ENCODE measurements at places on chromosomes 7 and 10.
A peak's percentile ranks its signal among the peaks of the same experiment; 100 is the strongest.

DNA sequence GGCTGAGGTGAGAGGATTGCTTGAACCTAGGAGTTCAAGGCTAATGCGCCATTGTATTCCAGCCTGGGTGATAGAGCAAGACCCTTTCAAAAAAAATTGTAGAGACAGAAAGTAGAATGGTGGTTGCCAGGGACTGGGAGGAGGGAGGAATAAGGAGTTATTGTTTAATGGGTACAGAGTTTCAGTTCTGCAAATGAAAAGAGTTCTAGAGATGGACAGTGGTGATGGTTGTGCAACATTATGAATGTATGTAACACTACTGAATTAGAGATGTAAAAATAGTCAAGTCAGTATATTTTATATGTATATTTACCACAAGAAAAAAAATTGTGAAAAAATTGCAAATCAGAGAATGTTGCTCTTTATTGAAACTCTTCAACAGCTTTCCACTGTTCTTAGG lies 266.5 kb upstream of the NPY start:
- DNase-seq = no peak

GRCh38 chr7:81926-82756 lies 110.2 kb upstream of the FAM20C start:
- DNase-seq = no peak

GRCh38 chr10:80544316-80544953 lies 6.7 kb downstream of the SH2D4B start:
- DNase-seq = no peak

GRCh38 chr10:21744223-21744622 lies 210.2 kb downstream of the MLLT10 start:
- no peak for DNase-seq

DNA sequence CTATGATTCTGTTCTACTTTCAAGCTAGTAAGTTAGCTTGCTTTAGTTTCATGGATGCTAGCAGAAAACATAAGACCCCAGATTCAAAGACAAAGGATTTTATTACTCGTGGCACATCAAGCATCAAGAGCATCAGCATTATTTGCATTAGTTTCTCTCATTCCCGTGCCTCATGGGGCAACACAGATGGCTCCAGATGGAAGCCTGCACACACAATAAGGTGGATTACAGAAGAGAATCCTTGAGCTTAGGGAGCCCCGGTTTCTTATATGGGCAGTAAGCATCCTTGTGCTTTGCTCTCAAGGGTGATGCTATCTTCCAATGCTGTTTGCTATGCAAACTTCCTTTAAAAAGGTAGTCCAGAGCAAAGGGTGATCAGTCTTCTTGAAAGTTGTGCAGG lies 10.7 kb upstream of the CAPZA2 start:
- no peak for DNase-seq

- no peak for DNase-seq
These were observed 111.0 kb downstream of the LRRTM3 start for GRCh38 chr10:67036808-67037207.

- no peak for DNase-seq
These were observed 73.4 kb downstream of the LRRC4 start for GRCh38 chr7:127957886-127958285.

DNA sequence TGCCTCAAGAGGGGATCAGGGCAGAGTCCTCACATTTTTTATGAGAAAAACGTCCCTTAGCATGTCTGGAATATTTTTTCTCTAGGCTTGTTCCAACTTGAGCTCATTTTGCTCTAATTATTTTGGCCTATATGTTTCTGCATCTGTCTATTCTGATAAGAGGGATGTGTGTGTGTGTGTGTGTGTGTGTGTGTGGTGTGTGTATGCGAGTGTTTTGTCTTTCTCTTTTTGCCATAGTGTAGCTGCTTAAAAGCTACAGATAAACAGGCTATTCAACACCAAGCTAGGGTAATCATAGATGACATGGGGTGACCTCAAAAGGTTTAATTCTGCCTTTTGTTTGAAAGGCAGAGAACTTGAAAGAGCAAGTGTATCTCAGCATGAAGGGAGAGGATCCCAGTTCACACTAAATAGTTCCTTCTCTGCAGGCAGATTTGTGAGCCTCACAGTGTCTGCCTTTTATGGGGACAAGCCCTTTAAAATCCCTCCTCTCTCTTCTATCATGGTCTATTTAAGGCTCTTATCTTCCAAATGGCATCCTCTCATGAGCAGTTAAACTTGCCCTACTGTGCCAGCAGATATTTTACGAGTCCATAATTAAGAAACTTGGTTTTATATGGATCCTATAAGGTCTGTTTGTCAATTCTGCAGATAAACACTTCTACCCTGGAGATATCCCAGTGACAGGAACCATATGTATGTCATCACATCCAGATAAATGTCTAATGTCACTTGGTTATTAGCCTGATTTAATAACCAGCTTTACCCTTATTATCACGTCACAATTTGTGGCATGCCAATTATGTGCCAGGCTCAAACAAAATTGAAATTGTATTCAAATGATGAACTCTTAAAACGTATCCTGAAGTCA lies 202.9 kb upstream of the MTPN start:
- no peak for DNase-seq

- DNase-seq = no peak
These were observed 11.0 kb downstream of the CROT start for GRCh38 chr7:87356448-87356847.

GRCh38 chr7:22660732-22661131 lies 66.3 kb upstream of the IL6 start:
- DNase-seq = no peak

DNA sequence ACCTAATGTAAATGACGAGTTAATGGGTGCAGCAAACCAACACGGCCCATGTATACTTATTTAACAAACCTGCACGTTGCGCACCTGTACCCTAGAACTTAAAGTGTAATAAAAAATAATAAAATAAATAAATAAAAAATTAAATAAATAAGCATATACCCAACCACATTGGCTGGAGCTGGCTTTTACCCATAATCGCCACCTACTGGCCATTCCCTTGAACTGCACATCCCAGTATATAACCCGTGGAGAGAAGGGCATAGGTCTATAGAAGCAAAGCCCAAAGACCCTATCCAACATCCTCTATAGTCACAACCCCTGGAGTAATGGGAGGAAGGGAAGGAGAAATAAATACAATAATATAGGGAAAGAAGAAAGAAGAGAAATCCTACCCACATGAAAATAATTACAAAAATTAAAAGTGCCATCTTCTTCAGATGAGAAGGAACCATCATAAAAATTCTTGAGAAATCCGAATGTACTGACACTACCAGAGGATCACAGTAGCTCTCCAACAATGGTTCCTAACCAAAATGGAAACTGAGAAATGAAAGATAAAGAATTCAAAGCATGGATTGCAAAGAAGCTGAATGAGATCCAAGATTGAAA lies 65.6 kb downstream of the TWIST1 start:
- no peak for DNase-seq

- no peak for DNase-seq
These were observed 393.0 kb downstream of the PHTF2 start for GRCh38 chr7:78191475-78192079.

DNA sequence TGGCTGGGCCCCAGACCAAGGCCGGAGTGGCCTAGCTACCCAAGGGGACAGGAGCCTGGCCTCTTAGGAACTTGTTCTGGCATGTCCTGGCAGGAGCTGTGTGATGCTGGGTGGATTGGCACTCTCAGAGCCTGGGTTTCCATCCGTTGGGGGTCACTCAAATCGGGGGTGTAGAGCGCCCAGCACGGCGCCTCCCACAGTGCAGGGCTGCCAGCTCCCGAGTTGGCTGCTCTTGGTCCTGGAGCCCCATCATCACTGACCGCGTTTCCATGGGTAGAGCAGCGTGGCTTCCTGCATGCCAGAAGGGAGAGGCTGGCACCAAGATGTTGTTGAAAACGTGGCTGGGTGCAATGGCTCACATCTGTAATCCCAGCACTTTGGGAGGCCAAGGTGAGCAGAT lies 70.3 kb downstream of the UNCX start:
- DNase-seq = no peak

- no peak for DNase-seq
These were observed 435.4 kb downstream of the KIF20B start for GRCh38 chr10:90136731-90137316.

- no peak for DNase-seq
These were observed 434.2 kb upstream of the MKI67 start for GRCh38 chr10:128560406-128560805.

DNA sequence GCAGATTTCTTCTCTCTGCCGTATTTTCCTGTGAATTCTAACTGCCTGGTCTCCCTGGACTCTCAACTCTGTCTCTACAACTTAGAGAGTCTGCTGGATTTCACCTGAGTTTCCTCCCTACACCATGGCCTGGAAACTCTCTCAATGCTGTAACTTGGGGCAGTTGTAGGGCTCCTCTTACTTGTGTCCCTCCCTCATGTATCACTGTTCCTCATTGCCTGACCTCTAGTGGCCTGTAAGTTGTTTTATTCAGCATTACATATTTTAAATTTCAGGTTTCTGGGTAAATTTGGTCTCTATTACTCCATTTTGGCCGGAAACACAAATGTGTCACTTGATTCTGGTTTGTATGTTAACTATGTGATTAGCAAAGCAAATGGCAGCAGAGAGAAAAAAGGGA lies 70.9 kb downstream of the DYNC1I1 start:
- no peak for DNase-seq

GRCh38 chr7:43456200-43456599 lies 126.7 kb upstream of the STK17A start:
- peak; percentile 13 for DNase-seq

GRCh38 chr7:156651474-156651873 lies 10.9 kb downstream of the RNF32 start:
- DNase-seq = no peak

DNA sequence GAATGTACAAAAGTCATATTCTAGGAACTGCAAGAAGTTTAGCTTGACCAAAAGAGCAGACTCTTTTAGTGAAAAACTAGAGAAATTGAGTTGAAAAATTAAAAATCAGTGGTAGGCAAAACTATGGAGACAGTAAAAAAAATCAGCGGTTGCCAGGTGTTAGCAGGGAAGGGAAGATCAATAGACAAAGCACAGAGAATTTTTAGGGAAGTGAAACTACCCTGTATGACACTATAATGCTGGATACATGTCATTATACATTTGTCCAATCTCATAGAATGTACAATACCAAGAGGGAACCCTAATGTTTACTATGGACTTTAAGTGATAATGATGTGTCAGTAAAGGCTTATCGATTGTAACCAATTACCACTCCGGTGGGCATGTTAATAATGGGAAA lies 761.9 kb downstream of the MAGI2 start:
- DNase-seq = no peak

- DNase-seq = no peak
These were observed 35.0 kb downstream of the DNAJC12 start for GRCh38 chr10:67802767-67803538.

DNA sequence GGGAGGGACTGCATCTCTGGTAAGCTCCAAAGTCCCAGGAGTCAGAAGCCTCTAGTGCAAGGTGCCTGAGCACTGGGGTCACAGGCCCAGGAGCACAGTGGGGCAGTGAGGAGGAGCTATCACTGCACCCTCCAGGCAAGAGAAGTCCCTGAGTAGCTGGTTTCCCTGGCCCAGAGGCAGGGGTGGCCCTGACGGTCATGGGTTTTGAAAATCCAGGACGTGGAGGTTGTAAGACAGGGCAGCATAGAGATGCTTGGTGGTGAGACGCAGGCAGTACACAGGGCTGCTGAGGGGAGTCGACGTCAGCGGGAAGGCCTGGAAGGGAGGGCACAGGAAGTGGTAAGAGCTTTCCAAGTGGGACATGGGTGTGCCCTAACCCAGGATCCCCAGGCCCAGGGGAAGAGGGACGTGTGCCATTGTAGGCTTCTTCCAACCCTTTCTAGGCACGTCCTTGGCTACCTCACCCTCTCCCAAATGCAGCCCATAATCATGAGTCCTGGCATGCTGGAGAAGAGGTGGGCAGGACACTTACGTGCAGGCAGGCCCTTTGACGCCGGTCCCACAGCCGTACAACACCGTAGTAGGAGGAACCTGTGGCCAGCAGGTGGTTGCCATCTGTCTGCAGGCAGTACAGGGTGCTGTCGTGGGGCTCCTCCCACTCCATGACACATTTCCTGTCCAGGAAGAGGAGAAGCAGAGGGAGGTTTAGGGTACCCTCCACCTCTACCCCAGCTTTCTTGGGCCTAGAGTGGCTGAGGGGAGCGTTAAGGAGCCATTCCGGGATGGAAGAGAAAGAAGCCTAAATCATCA lies 23.2 kb downstream of the DPCD start:
- DNase-seq = no peak

GRCh38 chr10:97913614-97914013 lies 64.0 kb downstream of the GOLGA7B start:
- no peak for DNase-seq

- DNase-seq = no peak
These were observed 378.8 kb upstream of the ETV1 start for GRCh38 chr7:14368285-14368684.

- no peak for DNase-seq
These were observed 6.0 kb downstream of the ALOX5 start for GRCh38 chr10:45379891-45380540.

GRCh38 chr10:132591166-132591971 lies 53.8 kb downstream of the INPP5A start:
- no peak for DNase-seq

DNA sequence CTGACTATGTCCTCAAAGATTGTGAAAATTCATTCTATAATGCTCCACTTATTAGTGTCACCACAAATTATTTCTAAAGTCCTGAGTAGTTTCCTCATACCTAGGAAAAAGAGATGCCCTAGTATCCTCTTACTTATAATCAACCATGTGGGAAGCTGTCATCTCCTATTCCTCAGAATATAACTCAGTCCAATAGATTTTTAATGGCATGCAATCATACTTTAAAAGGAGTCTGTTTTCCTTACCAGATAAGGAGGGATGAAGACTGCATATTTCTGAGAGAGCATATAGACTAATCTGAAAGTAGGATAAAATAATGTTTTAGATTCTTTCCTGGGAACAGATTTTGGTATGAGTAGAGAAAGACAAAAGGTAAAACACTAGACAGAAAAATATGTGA lies 727.7 kb upstream of the GRM3 start:
- no peak for DNase-seq

DNA sequence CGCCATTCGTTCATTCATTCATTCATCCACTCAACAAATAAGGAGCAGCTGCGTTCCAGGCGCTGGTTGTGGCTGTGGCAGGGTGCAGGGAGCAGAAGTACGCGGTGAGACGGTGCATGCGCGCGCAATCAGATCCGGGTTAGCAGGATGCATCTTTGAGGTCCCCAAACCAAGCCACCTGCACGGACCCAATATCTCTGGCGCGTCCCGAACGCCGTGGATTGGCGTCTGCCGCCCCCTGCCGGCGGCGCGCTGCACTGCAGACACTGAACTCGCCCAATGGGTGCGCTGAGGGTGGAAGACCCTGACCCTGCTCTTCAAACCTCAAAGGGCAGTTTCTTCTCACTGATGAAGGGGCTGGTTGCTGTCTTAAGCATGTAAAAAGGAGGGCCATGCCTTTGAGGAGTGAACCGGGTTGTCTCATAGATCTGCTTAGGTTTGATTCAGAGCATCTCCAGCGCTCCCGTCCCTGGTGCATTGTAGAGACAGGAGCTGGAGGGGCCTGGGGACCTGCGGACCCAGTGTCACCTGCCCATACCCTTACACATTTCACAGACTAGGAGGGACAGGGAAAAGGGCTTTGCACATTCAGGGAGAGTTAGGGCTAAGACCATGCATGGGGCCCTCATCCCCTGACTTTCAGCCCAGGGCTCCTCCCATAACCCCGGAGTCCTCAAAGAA lies 102.5 kb downstream of the RAMP3 start:
- peak; percentile 47 for DNase-seq

Data from substantia nigra (tissue), 51 donors.